ENCODE measurements at places on chromosomes 1 and 21.

DNA sequence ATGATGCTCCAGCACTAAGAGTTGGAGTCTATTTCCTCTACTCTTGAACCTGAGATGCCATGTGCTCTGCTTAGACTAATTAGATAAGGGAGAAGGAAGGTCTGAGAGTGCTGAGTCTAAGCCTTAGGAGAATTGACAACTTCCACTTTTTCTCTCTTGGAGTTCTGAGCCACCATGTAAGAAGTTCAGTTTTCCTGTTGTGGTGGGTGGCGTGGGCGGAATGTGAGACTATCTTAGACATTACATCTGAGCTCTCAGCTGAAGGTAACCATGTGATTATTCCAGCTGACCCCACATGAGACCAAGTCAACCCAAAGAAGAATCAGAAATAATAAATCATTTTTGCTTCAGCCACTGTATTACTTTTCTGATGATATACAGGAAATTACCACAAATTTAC lies 404.5 kb upstream of the LRRC7 start:
- no peak for DNase-seq

- DNase-seq, result no peak
These were observed 25.7 kb upstream of the EPHA8 start for GRCh38 chr1:22537441-22538139.

DNA sequence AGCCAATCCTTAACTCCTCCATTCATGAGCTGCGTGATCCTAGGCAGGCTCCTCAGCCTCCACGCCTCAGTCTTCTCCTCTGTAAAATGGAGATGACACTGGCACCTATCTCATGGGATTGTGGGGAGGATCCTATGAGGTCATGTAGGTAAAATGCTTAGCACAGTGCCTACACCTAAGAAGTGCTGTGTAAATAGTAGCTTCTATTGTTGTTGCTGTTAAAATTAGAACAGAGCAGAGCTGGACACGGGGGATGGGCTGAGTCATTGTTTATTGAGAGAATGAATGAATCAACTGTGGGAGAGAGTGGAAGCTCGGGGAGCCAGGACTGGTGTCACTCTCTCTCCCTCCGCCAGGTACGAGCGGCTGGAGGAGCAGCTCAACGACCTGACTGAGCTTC lies 43.0 kb downstream of the TMCC2 start:
- peak; percentile 72 for DNase-seq

DNA sequence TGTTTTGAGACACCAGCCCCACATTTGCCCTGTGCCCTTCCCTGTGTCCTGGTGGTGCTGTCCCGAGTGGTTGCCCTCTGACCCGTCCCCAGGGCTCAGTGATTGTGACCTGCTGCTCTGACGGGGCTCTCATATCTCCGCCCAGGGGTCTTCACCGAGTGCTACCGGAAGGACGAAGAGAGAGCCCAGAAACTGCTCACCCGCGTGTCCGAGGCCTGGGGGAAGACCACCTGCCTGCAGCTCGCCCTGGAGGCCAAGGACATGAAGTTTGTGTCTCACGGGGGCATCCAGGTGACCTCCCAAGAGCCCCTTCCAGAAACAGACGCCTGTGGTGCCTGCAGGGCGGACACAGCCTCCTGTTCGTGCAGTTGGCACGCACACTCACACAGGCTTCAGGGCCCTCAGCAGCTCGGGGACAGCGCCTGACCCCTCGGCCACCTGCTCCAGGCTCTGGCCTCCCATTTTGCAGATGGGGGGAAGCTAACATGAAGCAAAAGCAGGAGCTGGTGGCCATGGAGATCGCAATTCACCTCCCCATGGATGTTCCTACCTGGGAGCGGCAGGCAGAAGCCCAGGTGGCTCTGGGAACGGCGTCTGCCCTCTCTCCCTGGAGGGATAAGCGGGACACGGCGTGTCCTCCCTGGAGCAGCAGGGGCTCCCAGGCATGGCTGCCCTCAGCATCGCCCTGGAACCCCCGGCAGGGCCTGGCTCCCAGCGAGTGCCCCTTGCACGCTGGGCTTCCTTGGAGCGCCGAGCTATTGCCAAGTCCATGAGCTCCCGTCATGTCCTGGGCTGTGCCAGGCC lies 45.9 kb downstream of the TRPM2 start:
- DNase-seq, result no peak

DNA sequence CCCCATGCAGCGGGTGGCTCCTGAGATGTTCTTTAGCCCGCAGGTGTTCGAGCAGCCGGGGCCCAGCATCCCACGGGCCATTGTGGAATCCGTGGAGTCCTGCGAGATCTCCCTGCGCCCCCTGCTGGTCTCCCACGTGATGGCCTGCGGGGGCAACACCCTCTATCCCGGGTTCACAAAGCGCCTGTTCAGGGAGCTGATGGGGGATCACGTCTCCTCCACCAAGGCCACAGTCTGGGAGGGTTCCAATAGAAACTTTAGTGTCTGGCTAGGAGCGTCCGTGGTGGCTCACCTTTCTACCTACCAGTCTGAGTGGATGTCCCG lies 71.0 kb downstream of the ACTL8 start:
- DNase-seq, result no peak

DNA sequence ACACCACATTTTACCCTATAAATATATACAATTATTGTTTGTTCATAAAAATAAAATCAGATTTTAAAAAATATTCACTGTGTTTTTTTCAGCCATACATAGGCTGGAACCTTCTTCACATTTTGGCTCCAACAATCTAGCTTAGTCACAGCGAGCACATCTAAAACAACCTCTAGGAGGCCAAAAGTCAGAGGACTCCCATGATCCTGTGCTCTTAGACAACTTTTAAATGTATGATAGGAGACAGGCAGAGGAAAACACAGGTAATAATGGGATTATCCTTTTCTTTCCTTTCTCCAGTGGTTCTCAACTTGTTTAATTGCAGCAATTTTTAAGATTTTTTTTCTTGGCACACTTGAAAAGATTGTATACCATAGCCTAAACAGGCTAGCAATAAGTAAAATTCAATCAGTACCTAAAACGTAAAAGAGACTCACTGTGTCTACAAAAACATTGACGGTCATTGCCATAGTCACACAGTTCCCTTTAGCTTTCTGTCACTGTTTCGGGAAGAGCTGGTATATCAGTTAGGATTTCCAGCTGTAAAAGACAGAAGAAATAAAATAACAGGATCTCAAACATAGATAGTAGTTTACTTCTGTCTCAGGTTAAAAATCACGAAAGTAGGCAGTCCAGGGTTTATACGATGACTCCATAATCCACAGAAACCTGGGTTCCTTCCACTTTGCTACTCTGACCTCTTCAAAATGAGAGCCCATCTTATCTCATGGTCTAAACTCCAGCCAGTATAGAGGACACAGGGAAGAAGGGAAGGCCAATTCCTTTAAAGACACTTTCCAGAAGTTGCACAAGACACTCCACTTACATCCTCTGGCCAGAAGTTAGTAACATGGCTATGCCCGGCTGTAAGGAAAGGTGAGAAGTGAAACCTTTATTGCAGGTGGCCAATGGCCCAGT lies 39.2 kb upstream of the CR1L start:
- DNase-seq, result no peak

DNA sequence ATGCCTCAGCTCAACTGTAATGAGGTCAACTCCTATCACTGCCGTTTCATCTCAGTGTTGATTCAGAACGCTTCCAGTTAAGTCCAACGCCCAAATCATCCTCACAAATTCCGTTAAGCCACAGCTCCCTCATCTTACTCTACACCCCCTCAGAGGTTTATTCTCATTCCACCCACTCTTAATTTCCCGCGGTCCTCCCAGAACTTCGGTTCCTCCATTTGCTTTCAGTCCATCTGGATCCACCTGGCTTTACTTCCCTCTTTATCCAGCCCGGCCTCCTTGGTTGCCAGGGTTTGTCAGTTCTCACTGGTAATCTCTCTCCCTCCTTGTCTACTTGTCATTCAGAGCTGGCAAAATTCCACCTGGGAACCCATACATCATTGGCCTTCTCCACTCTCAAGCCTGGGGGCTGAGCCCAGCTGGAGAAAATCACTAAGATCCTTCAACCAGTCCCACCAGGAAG lies 51.3 kb upstream of the RUNX1 start:
- no peak for DNase-seq
